ENCODE measurements at places on chromosomes 7 and 10.
A peak's percentile ranks its signal among the peaks of the same experiment; 100 is the strongest.

- peak; percentile 93 for DNase-seq
These were observed 90.2 kb downstream of the DLG5 start for GRCh38 chr10:77836299-77836820.

DNA sequence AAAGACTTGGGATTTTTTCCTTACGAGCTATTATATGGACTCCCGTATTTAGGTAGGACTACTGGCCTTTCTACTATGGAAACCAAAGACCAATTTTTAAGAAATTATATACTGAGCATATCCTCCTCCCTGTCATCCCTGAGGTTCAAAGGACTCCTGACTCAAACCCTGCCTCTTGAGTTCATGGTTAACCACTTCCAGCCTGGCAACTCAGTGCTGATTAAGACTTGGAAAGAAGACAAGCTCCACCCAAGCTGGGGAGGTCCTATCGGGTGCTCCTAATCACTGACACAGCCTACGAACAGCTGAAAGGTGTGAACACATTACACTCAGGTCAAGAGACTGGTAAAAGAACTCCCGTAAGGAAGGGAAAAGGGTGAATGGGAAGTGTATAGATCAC lies 66.8 kb downstream of the LYZL2 start:
- no peak for DNase-seq

- no peak for DNase-seq
These were observed 171.9 kb downstream of the ARID5B start for GRCh38 chr10:62073429-62073828.

- DNase-seq: no peak
These were observed 135.2 kb upstream of the MGMT start for GRCh38 chr10:129331839-129332220.

- DNase-seq: no peak
These were observed 554.4 kb upstream of the SORCS1 start for GRCh38 chr10:107718864-107719263.

DNA sequence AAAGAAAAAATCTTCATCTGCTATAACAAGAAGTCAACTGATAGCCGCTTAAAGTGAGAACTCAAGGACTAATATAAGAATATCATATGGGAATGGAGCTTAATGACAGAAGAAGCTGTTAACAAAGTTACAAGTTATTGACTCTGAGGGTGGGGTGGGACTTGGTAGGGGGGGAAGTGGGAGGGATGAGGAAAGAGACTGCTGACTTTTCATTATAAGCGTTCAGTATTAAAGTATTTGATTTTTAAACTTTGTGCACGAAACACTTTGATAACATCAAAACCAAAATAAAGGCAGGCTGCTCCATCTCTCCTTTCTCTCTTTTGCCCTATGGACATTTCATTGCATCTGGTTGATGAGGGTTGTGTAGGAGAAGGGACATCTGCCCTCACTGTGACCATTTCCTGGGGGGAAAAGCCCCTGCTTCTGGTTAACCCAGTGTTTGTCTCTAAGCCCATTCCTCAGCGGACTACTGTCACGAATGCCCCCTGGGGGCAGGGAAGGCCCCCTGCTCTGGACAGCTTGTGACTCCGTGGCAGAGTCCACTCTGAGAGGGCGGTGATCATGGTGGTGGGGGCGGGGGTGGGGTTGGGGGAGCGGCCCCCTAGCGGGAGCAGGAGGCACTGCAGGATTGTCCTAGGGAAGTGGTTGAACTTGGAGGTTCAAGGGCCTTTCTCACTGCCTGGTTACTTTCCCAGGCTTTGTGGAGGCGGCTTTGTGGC lies 17.4 kb downstream of the SLC13A4 start:
- no peak for DNase-seq

DNA sequence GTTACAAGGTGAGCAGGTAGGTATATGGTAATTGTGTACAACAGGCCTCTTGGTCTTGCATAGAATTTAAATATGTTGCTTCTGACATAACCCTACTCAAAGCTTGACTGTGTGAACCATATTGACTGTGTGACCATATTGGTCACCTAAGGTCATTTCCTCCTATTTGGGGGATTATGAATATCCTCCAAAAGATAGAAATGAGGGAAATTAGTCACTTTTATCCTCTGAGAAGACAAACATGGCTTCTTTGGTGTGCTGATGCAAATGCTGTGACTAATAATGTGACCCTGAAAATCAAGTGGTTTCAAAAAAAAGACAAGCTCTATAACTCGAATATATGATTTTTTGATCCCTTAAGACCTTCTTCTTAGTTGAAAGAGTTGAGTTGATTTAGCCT lies 27.9 kb downstream of the IFIT5 start:
- no peak for DNase-seq

DNA sequence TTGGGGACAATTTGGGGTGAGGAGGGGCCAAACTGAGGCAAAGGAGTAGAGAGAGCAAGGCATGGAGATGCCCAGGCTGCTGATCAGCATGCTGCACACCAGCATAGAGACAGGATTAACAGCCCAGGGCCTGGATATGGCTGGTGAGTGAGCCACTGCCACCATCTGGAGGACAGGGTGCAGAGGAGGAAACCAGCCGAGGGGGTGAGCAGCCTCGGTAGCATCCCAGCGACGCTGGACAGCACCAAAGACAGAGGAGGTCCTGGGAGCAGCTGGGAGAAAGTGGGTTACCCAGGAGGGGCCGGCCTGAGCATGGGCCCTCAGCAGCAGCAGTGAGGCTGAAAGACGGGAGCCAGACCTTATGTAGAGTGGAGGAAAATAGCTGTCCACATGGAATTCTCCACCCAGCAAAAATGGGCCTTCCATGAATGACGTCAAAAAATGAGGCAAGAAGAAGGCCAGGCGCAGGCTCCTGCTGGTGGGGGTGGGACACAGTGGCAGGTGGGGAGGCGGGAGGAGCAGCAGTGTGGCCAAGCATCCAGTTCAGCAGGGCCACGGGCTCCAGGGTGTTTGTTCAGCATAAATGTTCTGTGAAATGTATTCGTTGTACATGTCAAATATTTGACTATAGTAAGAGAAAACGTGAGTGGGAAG lies 16.7 kb downstream of the RET start:
- DNase-seq: no peak

GRCh38 chr7:3274131-3274530 lies 26.9 kb upstream of the SDK1 start:
- no peak for DNase-seq
